ENCODE measurements at places on chromosomes 11 and 22.

DNA sequence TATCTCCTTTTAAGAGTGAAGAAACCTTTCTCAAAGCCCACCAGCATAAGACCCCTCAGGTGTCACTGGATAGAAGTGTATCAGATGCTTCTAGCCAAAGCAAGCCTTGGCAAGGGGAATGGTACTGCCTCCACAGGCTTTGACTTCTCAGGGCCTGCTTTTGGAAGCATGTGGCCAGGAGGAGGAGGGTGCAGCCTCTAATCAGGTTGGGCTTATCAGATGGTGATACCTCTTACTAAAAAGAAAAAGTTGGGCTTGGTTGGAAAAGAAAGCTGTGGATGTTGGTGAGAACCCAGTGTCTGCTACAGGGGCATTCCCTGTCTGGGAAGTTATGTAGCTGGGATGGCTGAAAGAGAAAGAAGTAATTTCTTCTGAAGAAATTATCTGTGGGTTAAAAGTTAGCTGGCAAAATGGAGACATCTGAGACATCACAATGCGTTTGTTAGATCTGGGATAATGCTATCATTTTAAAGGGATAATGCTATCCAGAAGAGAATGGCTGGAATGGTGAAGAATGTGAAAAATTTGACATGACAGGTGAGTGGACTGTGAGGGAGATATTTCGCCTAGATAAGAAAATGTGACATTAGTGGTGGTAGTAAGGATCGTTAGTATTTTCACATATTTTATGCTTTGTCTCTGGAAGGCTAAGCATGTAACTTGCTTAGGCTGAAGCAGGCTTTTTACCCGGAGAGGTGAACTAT, 7.2 kb downstream of the APLP2 start:
- H3K4me1 ChIP-seq = peaks cover 3% of the 10 kb centered on the region
- no peak for DNase-seq
- H3K4me3 ChIP-seq = no peak overlapping the region

- no peaks in the 10 kb centered on the region for H3K27me3 ChIP-seq
- no peak for DNase-seq
- no peaks in the 10 kb centered on the region for H3K36me3 ChIP-seq
- H3K4me3 ChIP-seq = no peak overlapping the region
- no peak overlapping the region for H3K27ac ChIP-seq
Measured at GRCh38 chr11:864898-865297, 22.2 kb downstream of the TSPAN4 start.

- peaks cover 8% of the 10 kb centered on the region for H3K36me3 ChIP-seq
- H3K4me1 ChIP-seq = peaks cover 15% of the 10 kb centered on the region
- no peak overlapping the region for H3K27ac ChIP-seq
Measured at GRCh38 chr22:25051983-25052710, 99.6 kb downstream of the KIAA1671 start.

DNA sequence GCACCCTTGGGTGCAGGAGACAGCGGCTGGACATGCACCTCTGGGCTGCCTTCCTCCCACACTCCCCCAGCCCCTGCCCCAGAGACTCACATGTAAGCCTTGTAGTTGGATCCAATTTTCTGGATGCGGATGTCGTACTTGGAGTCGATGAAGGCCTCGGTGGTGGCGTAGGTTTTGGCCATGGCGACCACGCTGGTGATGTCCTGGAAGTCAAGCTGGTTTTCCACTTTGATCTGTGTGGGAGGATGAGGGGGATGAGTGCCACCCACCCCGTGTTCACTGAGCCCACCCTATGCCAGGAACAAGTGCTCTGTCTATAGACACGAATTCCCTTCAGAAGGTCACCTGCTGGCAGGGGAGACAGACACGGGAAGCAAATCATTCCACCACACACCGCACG, 66.9 kb downstream of the FBXO7 start:
- H3K4me1 ChIP-seq = peaks cover 2% of the 10 kb centered on the region
- H3K36me3 ChIP-seq = no peaks in the 10 kb centered on the region
- H3K27me3 ChIP-seq = peaks cover 7% of the 10 kb centered on the region
- no peak for DNase-seq

- peaks cover 54% of the 10 kb centered on the region for H3K36me3 ChIP-seq
- no peaks in the 10 kb centered on the region for H3K27me3 ChIP-seq
- H3K4me1 ChIP-seq = peaks cover 1% of the 10 kb centered on the region
- no peak overlapping the region for H3K27ac ChIP-seq
- no peak for DNase-seq
Measured at GRCh38 chr11:111741751-111742150, 24.4 kb downstream of the PPP2R1B start.

DNA sequence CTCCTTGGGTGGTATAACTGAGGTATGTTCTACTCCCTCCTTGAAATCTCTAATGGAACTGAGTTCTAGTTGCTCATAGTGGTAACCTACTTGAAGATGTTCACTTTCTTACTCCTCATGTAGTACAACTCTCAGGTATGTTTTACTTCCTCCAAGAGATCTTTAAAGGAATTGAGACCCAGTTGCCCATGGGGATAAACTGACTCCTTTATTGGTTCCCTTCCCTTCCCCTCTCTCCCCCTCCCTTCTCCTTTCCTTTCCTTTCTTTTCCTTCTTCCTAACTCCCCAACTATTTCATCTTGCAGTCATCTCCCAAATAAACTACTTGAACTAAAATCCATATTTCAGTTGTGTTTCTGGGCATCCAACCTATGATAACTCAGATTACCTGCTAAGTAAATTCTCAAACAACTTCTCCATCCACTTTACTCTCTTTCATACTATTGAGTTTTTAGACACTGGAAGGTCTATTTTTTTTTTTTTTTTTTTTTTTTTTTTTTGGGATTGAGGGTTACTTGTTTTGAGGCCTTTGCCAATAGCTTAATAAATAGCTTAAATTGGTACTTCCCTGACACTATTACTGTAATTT, 7.9 kb upstream of the TRIM68 start:
- no peaks in the 10 kb centered on the region for H3K36me3 ChIP-seq
- no peak for DNase-seq
- no peak overlapping the region for H3K4me3 ChIP-seq
- no peaks in the 10 kb centered on the region for H3K4me1 ChIP-seq
- H3K27ac ChIP-seq = no peak overlapping the region
- peaks cover 10% of the 10 kb centered on the region for H3K27me3 ChIP-seq

GRCh38 chr11:37449146-37449545, 851.1 kb upstream of the RAG2 start:
- H3K4me1 ChIP-seq = no peaks in the 10 kb centered on the region
- H3K4me3 ChIP-seq = no peak overlapping the region
- H3K27ac ChIP-seq = no peak overlapping the region
- no peak for DNase-seq
